ENCODE measurements at places on chromosomes 2 and 18.

DNA sequence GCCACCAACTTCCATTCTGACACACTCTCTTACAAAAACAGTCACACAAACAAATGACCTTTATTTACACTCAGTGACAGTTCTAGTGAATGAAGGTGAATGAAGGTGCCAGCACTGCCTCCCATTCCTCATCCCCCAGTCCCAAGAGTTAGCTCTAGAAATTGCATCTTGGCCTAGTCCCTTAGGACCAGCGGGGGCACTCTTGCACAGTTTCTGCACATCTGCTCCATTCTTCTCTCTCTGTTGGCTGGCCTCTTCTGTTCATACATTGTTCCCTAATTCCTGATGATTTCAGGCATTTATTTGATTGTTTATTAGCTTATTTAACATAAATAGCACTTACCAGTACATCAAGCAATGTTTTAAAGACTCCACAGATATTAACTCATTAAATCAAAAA is 30.9 kb downstream of the GAREM1 start:
- DNase-seq = no peak

GRCh38 chr2:15048000-15048399 is 415.5 kb downstream of the LRATD1 start:
- no peak for DNase-seq

DNA sequence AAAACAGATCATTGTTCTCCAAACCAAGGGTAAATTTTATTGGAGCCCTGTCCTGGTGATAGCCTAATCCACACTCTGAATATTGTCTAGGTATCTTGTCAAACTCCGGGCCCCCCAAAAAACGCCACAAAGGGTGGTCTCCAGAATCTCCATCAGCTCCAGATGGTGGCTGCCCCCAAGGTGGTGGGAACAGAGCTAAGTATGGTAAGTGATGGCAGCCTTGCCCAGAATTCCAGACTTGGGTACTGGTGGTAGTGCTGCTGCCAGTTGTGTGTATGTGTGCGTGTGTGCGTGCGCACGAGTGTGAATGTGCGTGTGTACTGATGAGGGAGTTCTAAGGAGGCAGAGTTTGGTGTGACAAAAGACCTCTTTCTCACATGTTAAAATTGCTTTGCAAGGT is 51.2 kb downstream of the GREB1 start:
- DNase-seq = no peak

DNA sequence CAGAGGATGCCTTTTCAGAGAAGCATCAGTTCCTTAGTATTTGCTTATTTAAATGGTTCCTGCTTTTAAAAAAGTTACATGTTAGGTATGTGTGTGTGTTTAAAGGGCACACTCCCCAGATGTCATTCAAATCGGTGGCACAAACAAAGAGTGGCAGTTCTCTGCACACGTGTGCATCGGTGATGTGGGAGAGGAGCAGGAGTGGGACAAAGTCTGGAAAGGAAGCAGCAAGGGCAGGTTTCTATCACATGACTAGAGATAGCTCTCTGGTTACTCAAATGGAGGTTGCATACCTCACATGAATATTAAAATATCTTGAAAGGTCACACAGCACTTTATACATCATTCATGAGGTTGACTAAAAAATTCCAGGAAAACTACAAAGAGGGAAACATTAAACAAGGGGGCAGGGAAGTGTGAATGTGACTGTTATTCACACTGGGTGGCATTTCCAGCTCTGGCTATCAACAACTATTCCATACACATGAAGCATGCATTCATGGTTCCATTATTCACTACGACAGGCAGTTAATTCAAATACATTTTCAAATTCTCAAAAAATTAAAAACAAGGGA is 64.7 kb downstream of the SEPTIN10 start:
- no peak for DNase-seq

DNA sequence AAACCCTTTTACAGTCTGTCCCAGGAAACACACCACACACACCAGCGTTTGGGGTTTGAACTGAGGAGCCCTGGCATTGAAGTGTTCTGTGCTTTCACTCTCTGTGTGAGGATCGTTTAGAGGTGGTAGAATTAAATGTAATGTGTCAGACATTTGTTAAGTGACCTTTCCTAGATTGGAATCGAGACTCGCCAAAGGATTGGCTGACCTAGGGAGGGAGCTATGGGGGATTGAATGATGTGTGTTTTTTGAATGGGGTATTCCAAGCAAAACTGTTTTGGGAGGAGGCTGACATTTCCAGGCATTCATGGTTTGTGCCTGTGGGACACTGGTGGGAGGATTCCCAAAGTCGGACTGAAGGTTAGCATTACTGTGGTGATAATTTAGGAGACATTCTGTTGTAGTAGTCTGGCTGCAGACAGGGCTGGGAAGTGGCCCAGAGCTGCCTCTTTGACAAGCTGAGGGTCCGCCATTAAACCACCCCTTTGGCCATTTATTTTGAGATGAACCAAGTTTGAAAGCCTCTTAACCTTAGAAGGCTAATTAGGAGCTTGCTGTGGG is 1.7 kb downstream of the MYO1B start:
- DNase-seq = no peak

DNA sequence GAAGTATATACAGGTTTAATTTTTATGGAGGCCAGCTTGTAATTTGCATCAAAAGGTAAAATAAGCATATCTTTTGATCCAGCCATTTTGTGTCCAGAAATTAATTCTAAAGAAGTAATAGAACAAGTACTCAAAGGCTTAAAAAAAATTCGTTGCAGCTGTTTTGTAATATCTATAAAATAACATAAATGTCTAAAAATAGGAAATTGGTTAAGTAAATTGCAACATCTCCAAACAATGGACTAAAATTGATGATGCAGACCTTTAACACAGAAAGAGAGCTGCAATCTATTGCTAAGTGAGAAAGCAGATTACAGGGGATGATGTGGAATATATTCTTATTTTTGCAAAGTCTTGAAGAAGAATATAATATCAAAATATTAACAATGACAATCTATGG is 19.4 kb downstream of the AAK1 start:
- no peak for DNase-seq

- no peak for DNase-seq
Observed at GRCh38 chr2:116952254-116952653, 862.2 kb upstream of the DDX18 start.

DNA sequence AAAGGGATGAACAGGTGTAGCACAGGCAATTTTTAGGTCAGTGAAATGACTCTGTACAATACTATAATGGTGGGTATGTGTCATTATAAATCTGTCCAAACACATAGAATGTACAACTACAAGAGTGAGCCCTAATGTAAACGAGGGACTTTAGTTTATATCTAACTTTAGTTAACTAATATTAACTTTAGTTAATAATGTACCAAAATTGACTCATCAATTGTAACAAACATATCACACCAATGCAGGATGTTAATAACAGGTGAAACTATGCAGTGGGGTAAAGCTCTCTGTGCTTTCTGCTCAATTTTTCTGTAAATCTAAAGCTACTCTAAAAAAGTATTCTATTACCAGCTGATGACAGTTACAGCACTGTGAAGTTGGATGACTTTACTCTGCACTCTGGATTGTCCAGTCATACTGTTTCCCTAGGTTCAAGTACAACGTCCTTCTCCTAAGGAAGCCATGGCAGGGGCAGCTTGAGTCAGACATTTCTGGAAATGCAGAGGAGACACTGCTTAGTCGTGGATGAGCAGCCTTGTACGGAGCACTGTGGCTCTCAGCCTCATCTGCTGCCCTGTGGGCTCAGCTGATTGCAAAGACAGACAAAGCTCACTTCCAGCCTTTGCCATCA is 26.1 kb downstream of the TGFA start:
- DNase-seq = no peak

- no peak for DNase-seq
Observed at GRCh38 chr18:73617981-73618380, 529.7 kb downstream of the FBXO15 start.

DNA sequence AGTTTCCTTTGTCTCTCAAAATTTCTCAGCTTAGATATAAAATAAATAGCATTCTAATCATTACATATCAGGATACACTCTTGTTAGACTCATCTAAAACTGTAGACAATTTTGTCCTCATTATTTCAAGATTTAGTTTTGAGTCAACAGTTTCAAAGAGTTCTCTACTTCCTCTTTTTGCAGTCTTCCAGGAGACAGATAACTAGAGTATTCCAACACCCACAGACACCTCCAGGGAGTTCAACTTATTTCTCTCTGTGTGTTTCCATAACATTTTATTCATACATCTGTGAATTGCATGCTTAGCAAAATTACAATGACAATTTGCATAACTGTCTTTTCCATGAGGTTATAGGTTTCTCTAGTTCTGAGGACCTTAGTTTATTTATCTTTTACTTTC is 166.6 kb upstream of the HNMT start:
- DNase-seq = no peak

DNA sequence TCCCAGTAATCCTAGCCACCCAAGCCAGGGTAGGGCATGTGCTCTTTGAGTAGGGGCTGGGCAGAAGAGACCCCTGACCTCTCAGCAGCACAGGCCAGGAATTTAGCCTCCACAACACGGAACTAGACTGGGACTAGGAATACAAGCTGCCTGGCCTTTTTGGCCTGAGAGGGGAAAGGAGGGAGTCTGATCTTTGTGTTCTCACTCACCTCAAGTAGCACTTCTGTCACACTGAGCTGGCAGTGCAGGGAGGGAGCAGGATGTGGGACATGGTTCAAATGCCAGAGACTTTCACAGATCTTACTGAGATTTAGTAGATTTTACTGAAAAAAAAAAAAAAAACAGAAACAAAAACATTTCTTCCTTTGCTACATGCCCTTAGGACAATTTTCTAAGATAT is 395.2 kb downstream of the CMPK2 start:
- DNase-seq = no peak

DNA sequence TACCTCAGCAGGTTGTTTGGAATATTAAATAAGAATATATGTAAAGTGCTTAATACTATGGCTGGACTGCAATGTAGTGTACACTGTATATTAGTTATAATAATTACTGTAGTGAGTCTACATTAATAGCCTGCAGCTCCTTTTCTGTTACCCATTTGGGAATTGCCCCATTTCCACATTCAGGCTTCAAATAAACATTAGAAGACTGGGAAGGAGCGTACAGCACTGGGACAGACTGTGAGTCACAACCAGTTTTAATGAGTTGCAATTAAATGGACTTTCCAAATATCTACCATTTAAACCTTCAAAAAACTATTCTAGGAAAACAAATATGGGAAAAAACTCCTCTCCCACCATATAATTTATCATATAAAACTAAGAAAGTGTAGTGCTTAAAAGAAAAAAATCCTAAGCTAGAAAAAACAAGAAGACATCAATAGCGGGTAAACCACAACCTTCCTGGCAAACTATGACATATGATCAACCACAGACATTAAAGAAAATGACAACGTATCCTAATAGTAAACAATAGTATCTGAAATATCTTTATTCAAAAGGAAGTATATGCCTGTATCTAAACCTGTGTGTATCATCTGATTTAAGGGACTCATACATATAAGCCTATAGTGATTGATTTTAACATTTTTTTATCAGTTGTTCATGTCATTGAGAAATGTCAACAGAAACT is 86.1 kb downstream of the TRIP12 start:
- DNase-seq = no peak

GRCh38 chr18:67770520-67770919 is 254.0 kb upstream of the DSEL start:
- no peak for DNase-seq

All from stimulated activated CD4-positive, alpha-beta T cell treated with anti-CD3 and anti-CD28 coated beads, Interleukin-4, amount 100 ng/mL, for 4 hours (primary cell).